NCI-H2081 treated with DMSO at 0.1 percent for 48 hours (cell line): ENCODE measurements at places on chromosomes 16 and 17.

DNA sequence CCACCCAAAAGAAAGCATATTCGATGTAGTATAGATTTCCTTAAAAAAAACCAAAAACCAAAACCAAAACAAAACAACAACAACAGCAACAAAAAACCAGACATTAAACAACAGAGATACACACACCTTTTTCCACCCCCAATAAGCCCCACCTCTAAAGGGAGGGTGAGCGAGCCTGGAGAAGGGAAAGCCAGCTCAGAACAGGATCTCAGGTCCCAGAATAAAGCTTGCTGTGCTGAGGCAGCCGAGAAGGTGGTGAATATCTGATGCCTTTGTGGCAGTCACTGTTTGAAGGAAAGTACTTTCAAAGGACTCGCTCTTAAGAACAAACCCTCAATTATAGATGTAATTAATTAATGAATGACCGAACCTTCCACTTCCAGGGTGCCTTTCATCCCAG lies 470 bp downstream of the KRT23 start:
- no peak for DNase-seq

GRCh38 chr16:69270395-69270794 lies 40.8 kb upstream of the VPS4A start:
- no peak for DNase-seq

- DNase-seq: no peak
Observed at GRCh38 chr17:57908278-57908677, 46.9 kb downstream of the CUEDC1 start.

DNA sequence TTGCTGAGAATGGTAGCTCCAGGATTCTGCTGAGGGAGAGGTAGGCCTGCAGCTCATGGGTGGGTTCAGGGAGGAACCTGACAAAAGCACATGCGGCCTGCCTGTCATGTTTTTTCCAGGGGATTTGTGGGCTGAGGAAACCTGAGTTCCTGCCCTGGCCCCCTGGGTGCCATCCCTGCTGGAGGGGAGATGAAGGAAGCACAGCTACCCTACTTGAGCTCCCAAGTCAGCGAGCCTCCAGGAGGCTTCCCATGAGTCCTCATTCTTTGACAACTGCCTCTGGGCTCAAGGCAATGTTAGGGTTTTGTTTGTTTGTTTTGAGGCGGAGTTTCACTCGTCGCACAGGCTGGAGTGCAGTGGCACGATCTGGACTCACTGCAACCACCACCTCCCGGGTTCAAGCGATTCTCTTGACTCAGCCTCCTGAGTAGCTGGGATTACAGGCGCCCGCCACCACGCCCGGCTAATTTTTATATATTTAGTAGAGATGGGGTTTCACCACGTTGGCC lies 12.1 kb upstream of the FLYWCH1 start:
- no peak for DNase-seq

GRCh38 chr16:88968589-88969280 lies 8.3 kb downstream of the CBFA2T3 start:
- no peak for DNase-seq

DNA sequence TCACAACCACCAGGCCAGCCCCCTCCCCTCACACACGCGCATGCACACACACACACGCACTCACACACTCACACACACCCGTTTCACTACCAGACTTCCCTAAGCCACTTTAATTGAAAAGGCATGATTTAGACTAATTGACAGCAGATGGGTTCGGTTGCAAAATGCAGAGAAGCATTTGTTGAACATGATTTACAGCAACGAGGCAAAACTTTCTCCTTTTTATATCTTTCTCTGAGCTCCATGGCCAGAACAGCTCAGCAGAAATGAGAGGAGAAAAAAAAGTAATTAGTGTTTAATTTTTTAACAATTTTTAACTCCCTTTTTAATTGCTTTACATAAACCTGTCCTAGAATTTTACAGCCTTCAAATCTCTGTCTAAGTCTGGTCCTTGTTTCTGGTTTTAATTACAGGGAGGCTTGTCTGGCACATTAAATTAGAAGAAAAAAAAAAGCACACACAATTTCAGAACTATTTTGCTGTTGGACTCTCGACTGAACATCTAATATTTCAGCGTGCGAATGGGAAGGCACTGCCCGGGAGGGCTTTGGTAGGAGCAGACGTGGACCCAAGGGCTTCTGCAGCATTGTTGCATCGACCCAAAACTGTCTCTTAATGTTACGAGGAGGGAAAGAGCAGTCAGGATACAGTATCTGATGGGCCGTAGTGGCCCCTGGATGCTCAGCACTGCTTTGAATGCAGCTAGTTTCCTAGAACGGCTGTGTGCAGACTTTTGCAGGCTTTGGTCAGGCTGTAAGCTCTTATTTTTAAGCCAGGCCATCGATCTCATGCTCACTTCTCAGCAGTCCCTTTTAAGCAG lies 255.9 kb downstream of the SOX9 start:
- no peak for DNase-seq

DNA sequence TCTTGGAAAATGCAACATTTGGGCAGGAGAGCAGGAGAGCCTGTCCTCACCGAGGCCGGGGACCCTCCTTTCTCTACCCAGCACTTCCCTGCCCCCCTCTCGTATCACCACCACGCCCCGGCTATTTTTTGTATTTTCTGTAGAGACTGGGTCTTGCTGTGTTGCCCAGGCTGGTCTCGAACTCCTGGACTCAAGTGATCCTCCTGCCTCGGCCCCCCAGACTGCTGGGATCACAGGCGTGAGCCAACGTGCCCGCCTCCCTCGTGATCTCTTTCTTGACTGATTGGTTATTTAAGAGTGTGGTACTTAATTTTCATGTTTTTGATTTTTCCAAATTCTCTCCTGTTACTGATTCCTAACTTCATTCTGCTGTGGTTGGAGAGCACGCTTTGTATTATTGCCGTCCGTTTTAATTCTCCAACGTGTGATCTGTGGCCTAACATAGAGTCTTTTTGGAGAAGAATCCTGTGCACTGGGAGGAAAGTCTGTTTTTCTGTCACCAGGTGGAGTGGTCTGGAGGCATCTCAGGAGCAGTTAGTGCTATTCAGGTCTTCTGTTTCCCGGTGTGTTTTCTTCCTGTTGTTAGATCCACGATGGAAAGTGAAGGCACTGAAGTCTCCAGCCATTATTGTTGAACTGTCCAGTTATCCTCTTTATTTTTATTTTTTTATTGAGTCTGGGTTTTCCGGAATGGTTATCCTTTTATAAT lies 40.4 kb downstream of the ZNF778 start:
- no peak for DNase-seq

DNA sequence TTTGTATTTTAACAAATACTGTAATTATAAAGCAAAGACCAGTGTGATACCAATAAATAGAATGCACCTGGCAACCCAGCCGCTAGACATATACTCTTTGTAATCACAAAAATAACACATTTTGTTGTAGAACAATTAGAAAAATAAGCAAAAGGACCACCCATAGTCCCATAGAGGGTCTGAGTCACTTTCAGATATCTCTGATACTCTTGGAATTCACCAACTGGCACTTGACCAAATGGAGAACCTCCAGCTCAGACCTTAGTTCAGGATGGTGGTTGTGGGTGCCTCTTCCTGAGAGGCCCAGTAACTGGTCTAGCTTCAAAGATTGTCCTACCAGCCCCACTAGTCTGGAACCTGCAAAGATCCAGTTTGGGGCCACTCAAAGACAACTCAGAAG lies 789 bp upstream of the TERF2 start:
- DNase-seq: no peak

GRCh38 chr17:8673612-8674011 lies 43.1 kb upstream of the MYH10 start:
- no peak for DNase-seq

GRCh38 chr16:87854907-87855683 lies 14.2 kb downstream of the SLC7A5 start:
- DNase-seq: no peak

DNA sequence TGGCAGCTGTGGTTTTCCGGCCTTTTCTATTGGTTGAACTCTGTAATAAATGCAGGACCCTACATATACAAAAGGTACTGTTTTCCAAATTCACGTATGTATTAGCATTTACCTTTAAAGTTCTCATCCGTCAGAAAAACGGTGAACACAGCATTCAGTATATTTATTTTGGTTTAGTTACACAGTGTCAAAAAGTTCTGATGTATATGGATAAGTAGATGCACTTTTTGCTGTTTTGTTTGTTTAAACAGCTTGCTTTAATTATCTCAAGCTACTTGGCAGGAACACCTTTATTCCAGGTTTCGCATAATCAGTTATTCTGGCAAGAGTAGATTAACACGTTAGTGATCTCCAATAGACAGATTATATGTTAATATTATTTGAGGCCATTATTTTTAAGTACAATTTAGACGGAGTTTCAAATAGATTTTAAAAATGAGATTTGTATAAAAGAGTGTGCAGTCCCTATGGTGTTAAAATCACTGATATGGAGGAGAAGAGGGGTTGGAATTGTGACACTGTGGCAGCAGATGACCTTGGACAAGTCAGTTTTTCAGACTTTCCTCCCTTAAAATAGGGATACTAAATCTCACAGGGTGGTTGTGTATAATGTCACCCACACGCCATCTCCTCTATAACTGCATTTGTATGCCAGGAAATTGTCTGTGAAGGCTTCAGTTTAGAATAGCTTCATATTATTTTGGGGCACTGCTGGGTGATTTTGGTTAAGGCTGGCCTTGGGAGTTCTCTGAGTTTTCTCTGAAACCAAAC lies 2.1 kb downstream of the HERPUD1 start:
- no peak for DNase-seq

- no peak for DNase-seq
Observed at GRCh38 chr17:82948081-82948511, 108.3 kb upstream of the ZNF750 start.

DNA sequence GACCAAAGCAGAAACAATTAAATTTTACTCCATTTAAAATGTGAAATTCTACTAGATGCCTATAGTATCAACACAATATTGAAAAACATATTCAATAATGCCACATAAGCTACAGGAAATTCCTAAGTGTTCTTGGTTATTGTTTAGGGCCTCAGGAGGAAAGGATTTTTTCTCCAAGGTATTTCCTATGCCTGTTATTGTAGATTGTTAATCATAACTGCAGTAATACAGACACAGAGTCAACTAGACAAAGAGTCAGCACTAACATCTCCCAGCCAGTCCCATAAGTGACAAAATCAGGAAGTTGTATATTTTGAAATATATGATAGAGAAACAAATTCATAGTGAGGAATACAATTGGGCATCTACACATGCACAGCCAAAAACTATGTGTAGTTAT lies 782.7 kb upstream of the KIF2B start:
- no peak for DNase-seq

DNA sequence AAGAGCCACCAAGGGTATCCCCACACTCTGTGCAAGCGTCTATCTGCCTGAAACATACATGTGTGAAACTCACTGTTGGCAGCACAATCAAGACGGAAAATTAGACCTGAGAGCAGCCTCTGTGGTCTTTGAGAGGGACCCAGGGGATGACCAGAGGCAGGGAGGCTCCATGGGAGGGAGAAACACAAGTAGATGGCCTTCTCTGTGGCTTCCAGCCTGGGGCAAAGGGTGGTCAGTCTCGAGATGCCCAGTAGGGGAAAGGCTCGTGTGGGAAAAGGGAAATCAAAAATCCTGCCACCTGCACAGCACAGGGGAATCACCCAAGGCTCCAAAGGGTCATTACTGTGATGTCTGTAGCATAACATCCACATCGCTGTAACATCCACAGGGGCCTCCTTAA lies 823.3 kb downstream of the KCNJ18 start:
- DNase-seq: no peak

- no peak for DNase-seq
Observed at GRCh38 chr17:48432820-48433775, 3.1 kb upstream of the SKAP1 start.

DNA sequence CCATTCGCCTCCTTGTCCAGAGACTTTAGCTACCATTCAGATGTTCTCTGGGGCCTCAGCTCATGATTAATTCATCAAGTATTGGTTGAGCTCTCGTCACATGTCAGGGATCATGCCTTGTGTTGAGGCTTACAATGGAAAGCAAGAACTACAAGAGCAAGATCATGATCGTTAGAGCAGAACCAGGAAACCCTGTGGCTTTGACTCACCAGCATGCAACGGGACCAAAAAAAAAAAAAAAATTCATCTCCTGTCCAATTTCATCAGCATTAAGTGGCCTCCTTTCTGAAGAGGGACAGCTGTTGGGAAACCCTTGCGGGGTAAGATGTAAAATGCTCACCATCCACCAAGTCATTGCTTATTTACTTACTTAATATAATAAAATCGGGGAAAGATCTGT lies 12.1 kb upstream of the USP10 start:
- no peak for DNase-seq

DNA sequence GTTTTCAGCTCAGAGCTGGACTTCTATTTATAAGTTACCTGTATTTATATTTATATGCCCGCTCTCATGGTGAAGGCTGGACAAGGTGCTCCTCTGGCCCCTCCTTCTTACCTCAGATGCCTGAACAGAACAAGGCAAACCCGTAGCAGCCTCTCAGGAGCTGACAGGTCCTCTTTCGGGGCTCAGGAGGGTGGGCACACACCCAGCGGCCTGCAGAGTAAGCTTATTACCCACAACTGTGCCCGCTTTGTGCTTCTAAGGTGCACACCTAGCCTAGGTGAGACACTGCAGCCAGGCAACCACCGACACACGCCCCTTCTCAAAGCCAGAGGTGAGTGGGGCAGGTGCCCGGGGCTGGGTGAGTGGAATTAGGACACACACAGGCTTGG lies 5.3 kb downstream of the NKIRAS2 start:
- DNase-seq: no peak

DNA sequence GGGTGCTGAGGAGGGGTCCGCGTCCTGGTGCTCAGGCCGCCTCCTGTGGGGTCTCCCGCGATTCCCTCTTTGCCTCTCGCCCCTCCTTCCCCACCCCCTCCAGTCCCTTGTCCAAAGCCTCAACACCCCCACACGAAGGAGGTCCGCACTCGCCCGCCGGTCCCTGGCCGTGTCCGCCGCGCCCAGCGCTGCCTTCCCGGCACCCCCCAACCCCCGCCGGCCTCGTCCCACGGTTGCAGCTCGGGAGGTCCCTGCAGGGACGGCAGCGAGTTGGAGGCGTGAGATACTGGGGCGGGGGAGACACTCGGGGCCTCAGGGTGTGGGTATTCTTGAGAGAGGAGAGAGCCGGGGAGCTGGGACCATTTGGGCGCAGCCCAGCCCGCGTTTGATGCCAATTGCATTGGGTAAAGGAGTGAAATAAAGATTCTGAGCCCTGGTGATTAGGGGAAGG lies 468 bp downstream of the FLYWCH2 start:
- DNase-seq: no peak

DNA sequence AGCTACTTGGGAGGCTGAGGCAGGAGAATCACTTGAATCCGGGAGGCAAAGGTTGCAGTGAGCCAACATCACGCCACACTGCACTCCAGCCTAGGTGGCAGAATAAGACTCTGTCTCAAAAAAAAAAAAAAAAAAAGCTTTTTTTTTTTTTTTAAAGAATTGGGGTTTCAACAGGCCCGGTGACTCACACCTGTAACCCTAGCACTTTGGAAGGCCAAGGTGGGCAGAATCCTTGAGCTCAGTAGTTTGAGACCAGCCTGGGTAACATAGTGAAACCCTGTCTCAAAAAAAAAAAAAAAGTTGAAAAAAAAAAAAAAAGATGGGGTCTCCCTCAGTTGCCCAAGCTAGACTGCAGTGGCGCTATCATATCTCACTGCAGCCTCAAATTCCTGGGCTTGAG lies 6.6 kb upstream of the HEXIM2 start:
- no peak for DNase-seq
